ENCODE measurements at places on chromosomes 2 and 18.

DNA sequence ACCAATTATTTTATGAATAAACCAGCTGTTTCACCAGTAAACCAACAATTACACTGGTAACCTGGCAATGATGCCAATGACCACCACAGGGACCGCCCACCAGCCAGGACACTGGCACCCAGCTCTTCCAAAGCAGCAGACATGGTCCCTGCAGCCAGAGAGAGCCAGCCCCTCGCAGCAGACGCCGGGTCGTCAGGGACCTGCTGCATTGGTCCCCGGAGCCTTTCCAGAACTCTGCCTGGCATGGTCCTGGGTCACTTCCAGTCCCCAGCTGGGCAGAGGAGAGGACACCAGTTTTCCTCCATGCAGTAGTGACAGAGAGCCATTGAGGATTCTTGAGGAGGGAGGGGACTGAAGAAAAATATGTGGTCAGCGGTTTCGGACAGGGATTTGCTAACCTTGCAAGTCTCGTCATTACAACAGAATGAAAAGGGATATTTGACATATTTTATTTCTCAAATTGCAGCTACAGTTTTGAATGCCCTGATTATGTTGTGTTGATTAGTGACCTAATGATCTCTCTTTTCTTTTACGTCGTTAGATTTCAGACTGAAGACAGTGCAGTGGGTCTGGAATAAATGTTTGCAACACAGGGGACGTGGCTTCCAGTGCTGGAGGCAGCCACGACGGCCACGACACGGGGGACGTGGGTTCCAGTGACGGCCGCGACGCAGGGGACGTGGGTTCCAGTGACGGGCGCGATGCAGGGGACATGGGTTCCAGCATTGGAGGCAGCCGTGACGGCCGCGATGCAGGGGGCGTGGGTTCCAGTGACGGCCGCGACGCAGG is 154.5 kb downstream of the TPO start:
- DNase-seq, result no peak

DNA sequence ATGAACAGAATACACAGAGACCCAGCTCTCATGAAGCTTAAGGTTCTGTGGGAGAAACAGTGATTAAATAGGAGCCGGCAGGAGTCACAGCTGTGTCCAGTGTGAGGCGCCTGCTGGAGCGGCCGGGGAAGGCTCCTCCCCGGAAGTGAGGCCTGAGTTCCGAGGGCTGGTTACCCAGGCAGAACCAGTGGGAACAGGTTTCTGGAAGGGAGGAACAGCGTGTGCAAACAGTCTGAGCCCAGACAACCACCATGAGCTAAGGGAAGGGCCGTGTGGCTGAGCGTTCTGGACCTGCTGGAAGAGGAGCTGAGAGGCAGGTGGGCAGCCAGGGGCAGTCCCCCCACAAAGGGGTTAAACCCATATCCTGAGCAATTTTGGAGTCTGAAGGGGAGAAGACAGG is 26.0 kb upstream of the NPAS2 start:
- DNase-seq, result no peak

- DNase-seq, result no peak
These were observed 7.3 kb downstream of the INSIG2 start for GRCh38 chr2:118095610-118096009.

GRCh38 chr2:66789741-66790140 is 354.8 kb downstream of the MEIS1 start:
- DNase-seq, result no peak

DNA sequence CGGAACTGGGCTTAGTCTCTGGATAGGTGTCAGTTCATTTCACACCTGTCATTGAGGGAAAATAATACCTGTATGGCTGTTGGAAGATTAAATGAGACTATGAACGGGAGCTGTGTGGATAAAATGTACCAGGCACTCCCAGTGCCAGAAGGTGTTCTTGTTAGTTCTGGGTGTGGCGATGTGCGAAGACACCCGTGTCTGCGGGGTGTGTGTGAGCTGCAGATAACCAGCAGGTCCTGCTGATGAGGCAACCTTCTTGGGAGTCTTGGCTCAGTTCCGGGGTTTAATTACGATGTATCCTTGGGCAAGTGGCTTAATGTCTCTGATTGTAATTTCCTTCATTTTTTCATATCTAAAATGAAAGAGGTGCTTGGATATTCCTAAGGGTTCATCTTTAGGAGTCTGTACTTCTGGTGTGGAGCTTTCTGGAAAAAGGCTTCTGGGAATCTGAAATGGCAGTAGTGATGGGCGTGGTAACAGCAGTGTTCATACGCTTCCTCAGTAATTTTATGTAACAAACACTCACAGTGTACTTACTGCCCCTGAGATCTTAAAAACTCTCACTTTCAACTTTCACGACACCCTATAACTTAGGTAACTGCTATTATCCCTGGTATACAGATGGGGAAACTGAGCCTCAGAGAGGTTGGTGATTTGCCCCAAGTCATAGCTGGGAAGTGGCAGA is 35.0 kb downstream of the NEDD4L start:
- DNase-seq, result no peak

GRCh38 chr2:48309900-48310299 is 220.1 kb upstream of the STON1 start:
- DNase-seq, result no peak

GRCh38 chr2:11784747-11785610 is 38.5 kb downstream of the LPIN1 start:
- peak; percentile 69 for DNase-seq

Data from NCI-H82 (cell line).